Mucosa of descending colon (tissue), 3 donors: ENCODE measurements at places on chromosomes 3 and 15. TPM values are rescaled to one million over a fixed set of nuclear protein-coding genes. Genes with fewer than 3 reads are reported as not detected.

Gene TMC3
- total RNA-seq: not detected

Gene MPI
- 68.3 TPM for total RNA-seq

Gene GP9
- total RNA-seq: not detected

Gene TP63
- total RNA-seq: 0.57 TPM

Gene WDR93
- not detected for total RNA-seq

Gene AADAC
- total RNA-seq: 0.35 TPM
